ENCODE measurements at places on chromosomes 12 and 14.

- DNase-seq = no peak
These were observed 32.0 kb downstream of the DCP1B start for GRCh38 chr12:1972260-1972659.

DNA sequence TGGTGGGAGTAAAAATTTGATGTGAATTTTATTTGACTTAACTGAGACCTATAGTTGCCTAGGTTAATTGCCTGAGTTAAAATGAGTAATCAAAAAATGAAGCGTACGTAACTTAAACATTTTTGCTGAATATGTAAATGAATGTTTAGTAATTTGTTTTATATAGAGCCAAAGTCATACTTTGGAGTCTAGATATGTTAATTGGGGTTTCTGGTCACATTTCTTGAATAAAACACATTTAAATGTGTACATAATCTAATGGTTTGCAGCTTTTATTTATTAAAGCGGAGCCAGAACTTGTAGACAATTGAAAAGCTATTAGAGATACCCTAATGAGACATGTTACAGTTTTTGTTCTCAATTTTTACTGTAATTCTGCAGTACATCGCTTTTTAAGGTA is 71.2 kb downstream of the AEBP2 start:
- DNase-seq = no peak

GRCh38 chr14:59356312-59356711 is 108.9 kb downstream of the GPR135 start:
- DNase-seq = no peak

GRCh38 chr14:69683971-69684370 is 72.6 kb downstream of the SUSD6 start:
- DNase-seq = no peak
